T-helper 1 cell (primary cell): ENCODE measurements at places on chromosomes 5 and 9.

GRCh38 chr5:21889581-21889980, 963.6 kb downstream of the CDH12 start:
- no peak for DNase-seq

- DNase-seq, result no peak
These were observed 584.3 kb upstream of the KLF4 start for GRCh38 chr9:108073823-108074222.

- DNase-seq, result no peak
These were observed 561 bp downstream of the DAPK1 start for GRCh38 chr9:87498046-87498810.

DNA sequence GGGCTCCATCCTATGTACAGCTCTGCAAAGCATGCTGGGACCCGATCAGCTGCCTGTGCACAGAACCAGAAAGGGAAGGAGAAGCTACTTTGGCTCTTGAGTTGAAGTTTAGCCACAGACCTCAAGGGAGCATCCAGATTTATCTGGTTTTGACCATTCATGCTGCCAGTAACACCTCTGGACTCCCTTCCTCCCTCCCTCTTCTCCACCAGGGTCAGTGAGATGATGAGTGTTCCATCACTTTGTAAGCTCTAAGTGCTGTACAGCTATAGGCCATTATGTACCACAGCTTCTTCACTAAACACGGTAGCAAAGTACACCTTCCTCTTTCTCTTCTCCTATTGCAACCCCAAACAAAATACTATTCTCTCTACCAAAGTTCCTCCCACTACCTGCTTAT, 77.9 kb downstream of the GLIS3 start:
- DNase-seq, result no peak

DNA sequence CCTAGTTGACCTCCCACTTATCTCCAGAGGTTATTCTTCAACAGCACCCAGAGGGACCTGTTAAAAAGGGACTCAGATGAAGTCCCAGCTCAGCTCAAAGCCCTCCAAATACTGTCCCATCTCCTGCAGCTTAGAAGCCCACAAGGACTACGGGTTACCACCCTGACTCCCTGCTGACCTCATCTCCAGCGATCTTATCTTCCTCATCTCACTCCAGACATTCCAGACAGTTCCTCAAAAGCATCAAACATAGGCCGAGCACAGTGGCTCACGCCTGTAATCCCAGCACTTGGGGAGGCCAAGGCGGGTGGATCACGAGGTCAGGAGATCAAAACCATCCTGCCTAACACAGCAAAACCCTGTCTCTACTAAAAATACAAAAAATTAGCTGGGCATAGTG, 263.8 kb upstream of the TLE4 start:
- DNase-seq, result no peak

DNA sequence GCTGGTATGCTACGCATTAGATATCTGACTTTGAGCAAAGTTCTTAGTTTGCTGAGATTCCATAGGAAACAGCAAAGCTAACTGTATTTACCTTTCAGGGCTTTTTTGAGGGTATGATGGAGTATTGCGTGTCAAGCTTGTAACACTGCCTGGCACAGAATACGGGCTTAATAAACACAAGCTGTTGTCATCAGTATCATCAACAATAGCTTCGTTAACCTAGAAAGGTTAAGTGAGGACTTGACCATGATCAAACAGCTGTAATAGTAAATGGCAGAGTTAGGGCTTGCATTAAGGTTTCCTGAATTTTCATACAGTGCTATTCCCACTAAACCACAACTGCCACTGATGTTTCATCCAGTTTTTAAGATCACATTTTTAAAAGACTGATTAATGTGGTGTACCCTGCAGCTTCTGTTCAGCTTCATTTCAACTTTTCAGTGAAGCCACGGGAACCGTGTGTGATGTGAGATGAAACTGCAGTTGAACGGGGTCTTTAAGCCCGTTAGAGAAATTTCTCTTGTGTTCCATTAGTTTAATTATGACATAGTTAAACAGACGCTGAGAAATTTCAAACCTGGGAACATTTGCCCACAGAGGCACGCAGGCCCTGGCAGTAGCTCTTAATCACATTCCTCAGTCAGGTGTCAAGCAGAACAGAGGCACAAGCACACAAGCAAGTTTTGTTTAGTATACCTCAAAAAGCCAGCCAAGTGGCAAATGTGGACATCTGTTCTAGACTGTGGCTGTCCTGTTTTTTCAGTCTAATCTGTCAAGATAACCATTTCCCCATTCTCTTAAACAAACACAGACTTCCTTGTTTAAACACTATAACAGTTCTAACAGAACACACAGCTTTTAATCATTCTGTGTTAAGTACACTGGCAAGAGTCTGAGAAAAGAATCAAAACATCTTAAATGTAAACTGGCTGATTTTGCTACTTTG, 147.1 kb downstream of the ZNF608 start:
- no peak for DNase-seq

- DNase-seq, result no peak
These were observed 26.2 kb upstream of the TNIP1 start for GRCh38 chr5:151107084-151107483.

- DNase-seq, result no peak
These were observed 36.3 kb upstream of the FBXL17 start for GRCh38 chr5:108418197-108418596.

GRCh38 chr5:59521476-59521875, 372.1 kb downstream of the PDE4D start:
- no peak for DNase-seq

DNA sequence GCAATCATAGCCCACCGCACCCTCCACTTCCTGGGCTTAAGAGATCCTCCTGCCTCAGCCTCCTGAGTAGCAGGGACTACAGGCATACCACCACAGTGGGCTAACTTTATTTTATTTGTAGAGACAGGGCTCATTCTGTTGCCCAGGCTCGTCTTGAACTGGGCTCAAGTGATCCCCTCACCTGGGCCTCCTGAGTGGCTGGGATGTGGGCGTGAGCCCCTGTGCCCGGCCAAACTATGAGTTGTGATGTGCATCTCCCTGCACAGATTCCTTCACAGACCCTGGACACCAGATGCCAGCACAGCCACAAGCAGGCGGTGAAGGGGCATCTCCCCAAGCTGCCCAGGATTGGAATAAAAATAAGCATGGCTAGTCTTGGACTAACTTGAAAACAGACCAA, 244.9 kb upstream of the IRX1 start:
- DNase-seq, result no peak

DNA sequence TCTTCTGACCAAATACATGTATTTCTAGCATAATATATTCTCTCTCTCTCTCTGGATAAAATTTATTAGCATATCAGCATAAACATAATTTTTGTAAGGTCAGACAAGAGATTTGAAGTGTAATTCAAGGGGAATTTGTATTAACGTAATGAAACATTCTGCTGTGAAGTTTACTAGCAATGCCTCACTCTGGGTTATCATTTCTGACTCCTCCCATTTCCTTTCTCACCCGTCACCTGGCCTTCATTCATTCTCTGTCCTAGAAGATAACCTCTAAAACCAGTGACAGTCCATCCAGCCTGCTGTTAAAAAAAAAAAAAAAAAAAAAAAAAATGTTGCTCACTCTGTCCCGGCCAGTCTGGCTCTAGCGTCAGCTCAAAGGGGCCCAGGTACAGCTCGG, 27.1 kb downstream of the GRAMD2B start:
- DNase-seq, result no peak

DNA sequence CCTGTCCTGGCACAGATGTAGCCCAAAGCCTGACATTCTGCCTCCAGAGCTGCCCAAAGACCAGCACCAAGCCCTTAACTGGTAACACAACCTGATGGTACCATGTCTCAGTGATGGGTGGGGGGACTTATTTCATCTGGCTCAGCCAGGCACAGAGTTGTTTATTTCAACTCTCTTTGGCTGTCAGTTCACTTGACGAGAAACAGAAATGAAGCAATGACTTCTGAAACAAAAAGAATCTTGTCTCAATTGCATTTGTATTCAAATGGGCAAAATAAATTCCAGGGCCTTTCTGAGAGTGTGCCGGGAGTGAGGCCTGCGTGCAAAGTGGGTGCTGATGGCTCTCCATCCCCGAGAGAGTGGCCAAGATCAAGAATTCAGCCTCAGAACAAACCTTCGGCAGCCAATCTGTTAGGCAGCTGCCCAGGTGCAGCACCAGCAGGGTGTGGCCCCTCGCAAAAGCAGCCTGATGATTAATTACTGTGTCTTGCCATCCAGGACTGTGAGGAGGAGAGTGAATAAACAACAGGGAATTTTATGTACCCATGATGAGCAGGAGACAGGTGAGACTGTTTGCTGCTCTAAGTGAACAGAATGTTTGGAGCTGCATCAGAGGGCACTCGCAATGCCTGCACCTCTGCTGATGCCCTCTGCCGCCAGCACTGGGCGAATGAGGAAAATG, 238.0 kb downstream of the HSPA4 start:
- no peak for DNase-seq

- no peak for DNase-seq
These were observed 65.1 kb upstream of the C5orf46 start for GRCh38 chr5:147971472-147971871.

DNA sequence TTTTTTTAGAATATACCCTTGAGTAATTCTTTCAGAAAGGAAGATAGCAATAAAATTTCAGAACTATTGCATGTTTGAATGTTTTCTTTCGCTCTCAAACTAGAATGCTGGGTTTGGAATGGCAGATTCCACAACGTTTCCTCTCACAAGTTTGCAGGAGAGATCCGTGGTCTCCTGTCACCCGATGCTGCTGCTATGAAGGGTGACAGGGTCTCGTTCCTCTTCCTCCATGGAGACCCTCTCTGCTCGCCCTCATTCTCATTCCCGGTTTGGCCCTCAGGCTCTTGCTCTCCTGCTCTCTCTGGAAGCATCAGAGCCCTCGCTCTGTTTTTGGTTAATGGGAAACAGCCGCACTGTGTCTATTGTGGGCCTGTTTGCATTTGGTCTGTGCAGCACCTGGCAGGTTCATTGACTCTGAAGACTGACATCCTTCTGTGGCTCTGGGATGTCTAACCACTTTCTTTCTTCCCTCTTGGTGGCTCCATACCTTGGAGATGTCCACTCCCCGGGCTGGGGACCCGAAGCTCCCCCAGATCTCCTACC, 12.6 kb upstream of the FAM163B start:
- no peak for DNase-seq

DNA sequence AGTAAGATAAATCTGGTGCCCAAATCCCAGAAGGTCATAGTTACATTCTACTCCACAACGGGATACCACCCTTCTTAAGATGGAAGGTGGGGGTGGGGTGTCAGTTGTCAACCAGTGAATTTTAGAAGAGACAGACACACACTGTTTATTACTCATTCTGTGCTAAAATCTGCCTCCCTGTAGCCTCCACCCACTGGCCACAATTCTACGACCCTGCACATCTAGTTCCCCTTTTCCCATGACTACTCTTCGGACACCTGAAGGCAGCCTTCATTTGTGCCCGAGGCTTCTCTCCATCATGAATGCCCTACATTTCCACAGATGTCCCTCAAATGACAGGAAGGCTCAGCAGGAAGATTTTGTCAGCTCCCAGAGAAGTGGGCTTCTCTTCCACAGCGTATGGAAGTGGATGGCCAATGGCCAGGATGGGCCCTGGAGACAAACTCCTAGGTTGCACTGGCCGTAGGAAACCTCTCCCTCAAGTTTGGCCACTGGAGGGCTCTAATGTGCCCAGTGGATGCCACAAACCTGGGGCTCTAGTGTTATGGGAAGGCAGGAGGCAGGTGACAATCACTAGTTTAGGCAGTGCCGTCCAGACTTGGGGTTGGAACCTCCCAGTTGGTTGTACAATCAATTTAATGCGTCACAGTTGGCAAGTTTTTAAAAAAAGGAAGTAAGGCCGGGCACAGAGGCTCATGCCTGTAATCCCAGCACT, 46.6 kb downstream of the PTPN3 start:
- no peak for DNase-seq

GRCh38 chr5:132385326-132386105, 16.0 kb downstream of the SLC22A5 start:
- no peak for DNase-seq

DNA sequence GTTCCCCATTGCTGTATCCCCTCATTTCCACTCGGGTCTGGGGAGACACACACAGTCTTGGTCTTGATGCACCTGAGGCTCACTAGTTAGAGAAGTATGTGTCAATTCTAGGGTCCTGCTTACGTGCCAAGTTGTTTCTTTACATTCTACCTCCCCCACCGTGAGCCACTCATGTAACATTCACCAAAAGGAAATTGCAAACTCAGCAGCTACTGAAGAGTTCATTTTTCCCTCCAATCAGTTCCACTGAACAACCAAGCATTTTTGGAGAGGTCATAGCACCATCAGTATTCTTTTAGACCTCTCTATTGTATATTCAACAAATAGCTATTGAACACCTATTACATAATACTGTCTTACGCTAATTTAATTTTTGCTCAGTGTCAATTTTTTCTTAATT, 281.1 kb downstream of the SH3GL2 start:
- DNase-seq, result no peak

- DNase-seq, result no peak
These were observed 11.6 kb upstream of the PAPPA start for GRCh38 chr9:116141864-116142561.

DNA sequence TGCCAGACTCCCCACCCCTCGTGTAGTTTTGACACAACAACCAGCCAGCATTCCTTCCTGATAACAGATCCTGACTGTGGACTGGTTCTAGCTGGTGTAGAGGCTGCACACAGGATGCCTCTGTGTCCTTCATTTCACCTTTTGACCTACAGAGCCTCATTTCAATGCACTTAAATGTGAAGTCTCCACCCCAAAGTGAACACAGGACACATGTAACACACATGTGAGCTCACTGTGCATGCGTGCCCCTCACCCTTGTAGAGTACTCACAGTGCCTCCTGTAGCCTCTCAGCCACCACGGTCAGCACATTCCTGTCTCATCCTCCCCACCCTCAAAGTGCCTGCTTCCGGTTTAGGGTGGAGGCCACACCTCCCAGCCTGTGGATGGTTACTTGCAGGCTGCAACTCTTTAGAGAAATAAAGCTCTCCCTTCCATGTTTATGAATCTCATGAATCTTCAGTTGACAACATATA, 11.6 kb upstream of the NKD2 start:
- DNase-seq, result no peak

- DNase-seq, result no peak
These were observed 1.1 kb upstream of the FAF2 start for GRCh38 chr5:176446884-176447590.
